ENCODE measurements at places on chromosomes 12 and 14. TPM values are rescaled to one million over a fixed set of nuclear protein-coding genes. Genes with fewer than 3 reads are reported as not detected.

GRCh38 chr12:46126050-46126727, 135.8 kb upstream of the SCAF11 start:
- no peak for DNase-seq

- no peak for DNase-seq
These were observed 40.8 kb downstream of the CDC42BPB start for GRCh38 chr14:103016594-103016993.

Gene IQSEC3
- polyA plus RNA-seq: 0.08 TPM

Gene HOMEZ
- polyA plus RNA-seq: 8.7 TPM

Data from SK-N-SH (cell line).